ENCODE measurements at places on chromosomes 3 and 15. TPM values are rescaled to one million over a fixed set of nuclear protein-coding genes. Genes with fewer than 3 reads are reported as not detected.

WDR93 gene
- not detected for total RNA-seq

CKMT1A gene
- total RNA-seq: 15.7 TPM

LIPH gene
- total RNA-seq: not detected

C3orf85 gene
- total RNA-seq: not detected

GOLGA8S gene
- not detected for total RNA-seq

LRRC31 gene
- total RNA-seq: not detected

ZNF662 gene
- total RNA-seq: 16.3 TPM

ADAMTS7 gene
- total RNA-seq: 181 TPM

SLC22A13 gene
- 1.5 TPM for total RNA-seq

THBS1 gene
- total RNA-seq: 0.83 TPM

AMT gene
- 12.4 TPM for total RNA-seq

EXD1 gene
- total RNA-seq: not detected

ITIH3 gene
- total RNA-seq: not detected

TBCCD1 gene
- 12.5 TPM for total RNA-seq

FBXO45 gene
- total RNA-seq: 15.6 TPM

FHIT gene
- total RNA-seq: 15.2 TPM

GRAMD2A gene
- not detected for total RNA-seq

ITGB5 gene
- total RNA-seq: 12.8 TPM

SEC11A gene
- total RNA-seq: 84.3 TPM

NR2E3 gene
- 0.69 TPM for total RNA-seq

TJP1 gene
- 129 TPM for total RNA-seq

PRR20G gene
- not detected for total RNA-seq

UBL7 gene
- total RNA-seq: 62.6 TPM

SYNPR gene
- total RNA-seq: 6.1 TPM

PIGZ gene
- total RNA-seq: 4.7 TPM

SLITRK3 gene
- not detected for total RNA-seq

CACNA2D3 gene
- total RNA-seq: 10.0 TPM

MESP2 gene
- total RNA-seq: not detected

Measured in glutamatergic neuron (in vitro differentiated cells).